ENCODE measurements at places on chromosomes 1 and 21.

- no peak for DNase-seq
Observed at GRCh38 chr1:172117800-172118199, 276.5 kb downstream of the DNM3 start.

DNA sequence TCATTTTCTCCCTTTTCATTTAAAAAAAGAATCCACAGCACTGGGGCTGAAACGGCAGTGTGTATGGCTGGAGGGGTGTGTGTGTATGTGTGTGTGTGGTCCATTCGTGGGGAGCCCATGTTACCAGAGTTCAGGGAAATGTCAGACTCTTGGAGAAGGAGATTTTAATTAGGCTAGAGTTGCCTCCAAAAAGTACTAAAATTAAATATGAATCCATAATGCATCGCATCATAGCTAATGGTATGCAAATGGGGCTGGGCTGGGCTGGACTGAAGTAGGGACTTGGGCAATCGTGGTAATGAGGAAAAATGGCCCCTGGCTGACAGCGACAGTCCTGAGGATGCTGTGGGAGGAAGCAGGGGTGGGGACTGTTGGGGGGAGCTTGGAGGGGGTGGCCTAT is 24.8 kb downstream of the GRIK3 start:
- DNase-seq, result no peak

DNA sequence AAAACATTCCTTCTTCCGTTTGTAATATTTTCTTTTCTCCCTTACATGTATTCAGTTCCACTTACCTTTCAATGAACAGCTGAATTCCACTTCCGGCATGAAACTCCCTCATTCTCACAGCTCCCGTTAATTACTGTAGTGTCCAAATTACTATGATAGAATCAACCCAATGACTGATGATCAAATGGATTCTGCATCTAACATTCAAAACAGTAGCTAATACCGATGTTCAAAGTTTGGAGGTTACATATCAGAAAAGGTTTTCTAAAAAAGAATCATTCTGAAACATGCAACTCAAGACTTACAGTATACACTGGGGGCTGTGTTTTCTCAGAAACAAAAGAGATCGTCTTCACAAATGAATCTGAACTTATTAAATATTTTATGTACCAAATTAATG is 77.2 kb downstream of the PTPRC start:
- DNase-seq, result no peak

DNA sequence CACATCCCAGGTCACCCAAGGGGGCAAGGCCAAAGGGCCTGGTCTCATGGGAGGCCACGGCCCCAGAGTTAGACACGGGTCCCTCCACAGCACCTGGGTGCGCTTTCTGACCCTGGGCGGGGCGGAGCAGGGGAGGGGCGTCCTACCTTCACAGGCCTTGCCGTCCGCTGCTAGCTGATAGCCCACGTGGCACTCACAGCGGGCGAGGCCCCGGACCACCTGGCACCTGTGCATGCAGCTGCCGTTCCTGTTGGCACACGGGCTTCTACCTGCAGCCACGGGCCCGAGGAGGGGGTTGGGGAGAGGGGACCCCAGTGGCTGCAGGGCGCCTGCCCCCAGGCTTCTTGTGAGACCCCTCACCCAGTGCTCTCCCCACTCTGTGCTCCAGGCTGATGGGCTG is 59.9 kb downstream of the ARHGEF16 start:
- no peak for DNase-seq

DNA sequence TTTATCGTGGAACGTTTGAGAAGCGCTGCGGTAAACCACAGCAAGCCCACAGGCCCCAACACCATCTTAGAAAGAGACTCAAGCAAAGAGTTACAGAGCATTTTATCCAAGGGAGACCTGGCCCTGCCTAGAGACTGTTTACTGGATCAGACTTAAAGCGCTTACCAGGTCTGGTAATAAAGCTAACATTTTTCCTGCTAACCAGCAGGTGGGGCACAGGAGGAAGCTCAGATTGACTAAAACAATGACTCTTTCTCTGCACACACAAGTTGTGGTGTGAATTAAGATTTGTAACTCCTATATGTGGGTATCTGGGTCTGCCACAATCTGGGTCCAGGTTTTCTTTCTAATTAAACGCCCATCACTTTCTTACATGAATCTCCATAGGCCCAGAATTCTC is 136.5 kb upstream of the ETS2 start:
- no peak for DNase-seq

- DNase-seq, result no peak
Observed at GRCh38 chr21:46385846-46386733, 62.1 kb downstream of the PCNT start.

All from activated effector memory CD4-positive, alpha-beta T cell treated with anti-CD3 and anti-CD28 coated beads, Interleukin-2, amount 50 U/mL, for 16 hours (primary cell).